RPMI8226 (cell line): ENCODE measurements at places on chromosomes 7 and 10.

DNA sequence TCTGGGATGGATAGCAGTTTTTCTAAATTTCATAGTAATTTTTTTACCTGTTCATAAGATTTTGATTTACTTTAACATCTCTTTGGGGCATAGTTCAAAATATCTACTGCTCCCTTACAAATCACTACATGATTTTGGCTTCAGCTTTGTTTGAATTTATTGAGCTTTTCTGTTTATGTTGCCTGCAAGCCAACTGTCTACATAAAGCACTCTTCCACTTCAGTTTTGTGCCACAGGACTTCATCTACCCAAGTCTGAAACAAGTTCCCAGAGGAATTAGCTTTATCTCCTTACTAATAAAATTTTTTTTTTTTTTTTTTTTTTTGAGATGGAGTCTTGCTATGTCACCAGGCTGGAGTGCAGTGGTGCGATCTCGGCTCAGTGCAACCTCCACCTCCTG lies 45.4 kb upstream of the KMT2E start:
- DNase-seq, result no peak

DNA sequence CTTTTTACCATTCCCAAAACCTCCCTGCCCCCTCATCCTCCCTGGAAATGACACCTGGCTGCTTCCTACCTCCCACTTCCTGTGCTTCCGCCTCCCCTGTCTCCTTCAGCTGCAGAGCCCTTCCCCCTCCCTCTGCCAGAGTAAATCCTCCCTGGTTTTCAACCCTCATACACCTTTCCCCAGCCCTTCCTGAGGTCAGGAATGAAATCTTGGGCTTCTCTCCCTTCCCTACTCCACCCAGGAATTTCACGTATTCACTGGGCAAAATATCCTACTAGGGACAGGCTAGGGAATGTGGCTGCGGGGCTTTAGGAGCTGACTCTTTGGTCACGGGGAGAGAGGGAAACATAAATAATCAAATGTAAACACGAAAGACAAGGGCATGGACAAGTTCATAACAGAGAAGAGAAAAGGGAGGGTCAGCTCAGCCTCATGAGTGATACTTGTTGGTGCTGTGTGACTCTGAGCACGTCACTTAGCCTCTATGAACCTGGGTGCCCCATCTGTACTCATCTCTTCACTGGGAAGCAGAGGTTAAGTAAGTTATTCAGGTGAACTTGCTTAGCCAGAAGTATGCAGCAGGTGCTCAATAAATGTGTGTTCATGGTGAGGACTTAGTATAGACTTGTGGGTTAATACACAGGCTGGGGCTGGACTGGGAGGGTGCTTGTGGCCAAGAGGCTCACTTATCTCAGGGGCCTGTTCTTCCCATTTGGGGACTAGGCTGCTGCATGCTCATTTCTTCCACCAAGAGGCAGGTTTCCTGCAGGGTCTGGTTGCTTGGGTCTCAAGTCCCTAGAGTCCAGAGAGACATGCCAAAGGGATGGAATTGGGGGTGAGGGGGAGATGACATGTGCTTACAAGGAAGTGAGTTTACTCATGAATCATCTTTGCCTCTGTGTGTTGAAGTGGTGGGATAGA lies 10.0 kb upstream of the DUSP5 start:
- no peak for DNase-seq

DNA sequence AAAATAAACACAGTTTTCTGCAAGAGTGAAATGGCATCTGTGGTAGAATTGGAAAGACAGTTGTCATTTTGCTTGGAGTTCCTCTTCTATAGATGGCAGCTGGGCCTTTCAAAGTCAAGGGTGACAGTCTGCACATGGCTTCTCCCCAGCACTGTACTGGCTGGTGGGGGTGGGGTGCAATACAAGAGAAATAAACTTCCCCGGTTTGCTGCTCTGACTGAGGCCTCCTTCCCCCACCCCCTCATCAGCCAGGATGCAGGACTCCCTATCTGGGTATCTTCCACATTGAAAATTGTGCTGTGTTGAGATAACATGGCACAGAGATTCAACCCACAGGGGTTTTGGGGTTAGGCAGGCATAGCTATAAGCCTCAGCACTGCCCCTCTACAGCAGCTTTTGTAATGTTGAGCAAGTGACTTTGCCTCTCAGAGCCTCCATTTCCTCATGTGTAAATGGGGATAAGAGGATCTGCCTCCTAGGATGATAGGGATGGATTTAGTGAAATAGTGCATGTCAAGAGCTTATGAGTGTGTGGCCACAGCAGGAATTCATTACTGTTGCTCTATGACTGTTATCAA lies 85.8 kb upstream of the WDR11 start:
- no peak for DNase-seq

DNA sequence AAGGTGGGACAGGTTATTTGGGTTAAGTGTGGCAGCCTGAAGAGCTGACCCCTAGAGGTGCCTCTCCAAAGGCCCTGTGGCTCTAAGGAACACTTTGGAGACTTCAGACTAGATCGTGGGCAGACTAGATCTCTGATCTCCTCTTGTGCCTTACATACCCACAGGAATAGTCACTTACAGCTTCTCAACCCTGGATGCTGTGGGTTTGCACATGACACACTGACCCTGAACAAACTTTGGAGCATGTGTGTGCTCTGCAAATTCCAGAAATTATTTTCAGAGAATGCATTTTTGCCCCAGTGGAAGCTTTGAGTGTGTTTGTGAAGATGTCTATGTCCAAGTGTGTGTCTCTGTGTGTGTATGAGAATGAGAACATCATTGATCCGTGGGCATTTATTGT lies 119.6 kb downstream of the EMX2 start:
- no peak for DNase-seq

- no peak for DNase-seq
Measured at GRCh38 chr10:26334232-26334931, 103.8 kb upstream of the APBB1IP start.

- no peak for DNase-seq
Measured at GRCh38 chr7:140697447-140698143, 1.1 kb downstream of the NDUFB2 start.

DNA sequence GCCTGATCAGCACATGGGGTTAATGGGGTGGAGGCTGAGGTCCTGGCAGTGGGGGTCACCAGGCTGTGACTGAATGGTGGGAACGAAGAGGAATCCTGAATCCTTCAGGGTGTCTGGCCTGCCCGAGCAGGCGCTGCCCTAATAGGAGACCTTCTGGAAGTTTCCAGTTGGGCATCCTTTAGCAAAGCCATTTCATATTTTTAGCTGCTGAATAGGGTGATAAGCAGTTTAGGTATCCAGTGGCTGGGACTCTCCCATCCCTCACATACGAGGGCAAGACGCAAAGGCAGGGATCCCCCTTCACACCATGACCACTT lies 159.3 kb downstream of the SH3PXD2A start:
- no peak for DNase-seq

- no peak for DNase-seq
Measured at GRCh38 chr10:10685566-10685965, 332.1 kb upstream of the CELF2 start.

DNA sequence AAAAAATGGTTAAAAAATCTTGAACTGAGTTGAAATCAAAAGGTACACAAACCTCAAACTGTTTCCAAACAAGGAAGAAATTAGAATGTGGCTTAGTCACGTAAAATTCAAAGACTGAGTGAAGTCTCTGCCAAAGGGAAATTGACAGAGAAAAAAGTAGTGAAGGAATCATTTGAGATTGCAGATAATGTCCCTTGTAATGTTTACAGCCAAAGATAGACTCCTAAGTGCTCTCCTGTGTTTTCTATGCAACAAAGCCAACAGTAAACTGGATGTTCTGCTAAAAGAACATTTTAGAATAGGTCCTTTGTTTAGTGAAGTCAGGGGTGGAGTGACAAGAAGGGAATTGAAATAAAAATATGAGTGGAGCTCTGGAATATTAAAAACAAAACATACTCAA lies 117.9 kb downstream of the ITGA8 start:
- DNase-seq, result no peak

DNA sequence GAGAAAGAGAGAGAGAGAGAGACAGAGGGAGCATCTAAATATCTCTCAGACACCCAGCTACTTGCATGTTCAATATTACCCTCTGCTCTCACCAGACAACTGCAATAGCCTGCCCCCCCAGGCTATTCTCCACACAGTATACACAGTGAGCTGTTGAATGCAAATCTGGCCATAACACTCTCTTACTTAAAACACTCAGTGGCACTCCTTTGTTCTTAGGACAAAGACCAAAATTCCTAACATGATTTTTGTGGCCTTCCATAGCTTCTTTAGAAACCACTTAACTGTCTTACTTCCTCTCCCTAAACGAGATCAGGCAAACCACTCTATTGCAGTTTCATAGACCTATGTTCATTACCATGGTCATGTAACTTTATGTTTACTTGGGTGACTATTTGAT lies 903.6 kb upstream of the AUTS2 start:
- no peak for DNase-seq
